ENCODE measurements at places on chromosomes 6 and 20. TPM values are rescaled to one million over a fixed set of nuclear protein-coding genes. Genes with fewer than 3 reads are reported as not detected.

DNA sequence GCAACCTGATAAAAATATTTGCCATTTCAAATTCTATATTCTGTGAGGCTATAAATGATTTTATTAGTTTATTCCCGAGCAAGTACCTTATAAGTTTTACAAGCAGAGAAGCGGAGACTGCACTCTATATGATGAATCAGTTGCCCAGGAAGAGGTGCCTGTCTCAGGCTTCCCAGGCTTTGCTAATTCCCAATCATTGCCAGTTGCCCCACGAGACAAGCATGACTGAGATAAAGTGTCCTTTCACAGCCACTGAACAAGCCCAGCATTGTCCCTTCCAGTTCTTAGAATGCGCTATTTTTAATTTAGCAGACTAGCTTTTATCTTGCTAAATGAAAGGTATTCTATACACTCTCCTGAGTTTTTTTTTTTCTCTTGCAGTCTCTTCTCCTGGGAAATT, 260.7 kb downstream of the ALDH8A1 start:
- DNase-seq: no peak

DNA sequence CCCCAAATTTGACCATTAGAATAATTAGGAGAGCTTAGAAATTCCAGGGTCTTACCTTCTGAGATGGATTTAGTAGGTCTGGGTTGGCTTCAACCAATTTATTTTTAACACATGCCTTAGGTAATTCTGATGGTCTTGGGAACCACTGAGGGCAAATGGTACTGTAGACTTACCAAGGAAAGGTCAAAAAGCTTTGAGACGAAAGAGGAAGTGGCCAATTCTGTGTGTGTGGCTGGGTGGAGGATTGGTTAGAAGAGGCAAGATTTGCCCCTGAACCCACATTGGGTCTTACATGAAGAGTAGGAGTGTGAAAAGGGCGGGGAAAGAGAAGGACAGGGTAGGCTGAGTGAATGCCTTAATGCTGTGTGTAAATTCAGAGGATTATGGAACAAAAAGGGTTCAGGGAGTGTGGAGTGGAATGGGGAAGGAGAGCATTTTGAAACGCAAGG, 2.7 kb downstream of the ITCH start:
- DNase-seq: no peak

GRCh38 chr6:137102050-137102848, 57.5 kb upstream of the IL20RA start:
- no peak for DNase-seq

DNA sequence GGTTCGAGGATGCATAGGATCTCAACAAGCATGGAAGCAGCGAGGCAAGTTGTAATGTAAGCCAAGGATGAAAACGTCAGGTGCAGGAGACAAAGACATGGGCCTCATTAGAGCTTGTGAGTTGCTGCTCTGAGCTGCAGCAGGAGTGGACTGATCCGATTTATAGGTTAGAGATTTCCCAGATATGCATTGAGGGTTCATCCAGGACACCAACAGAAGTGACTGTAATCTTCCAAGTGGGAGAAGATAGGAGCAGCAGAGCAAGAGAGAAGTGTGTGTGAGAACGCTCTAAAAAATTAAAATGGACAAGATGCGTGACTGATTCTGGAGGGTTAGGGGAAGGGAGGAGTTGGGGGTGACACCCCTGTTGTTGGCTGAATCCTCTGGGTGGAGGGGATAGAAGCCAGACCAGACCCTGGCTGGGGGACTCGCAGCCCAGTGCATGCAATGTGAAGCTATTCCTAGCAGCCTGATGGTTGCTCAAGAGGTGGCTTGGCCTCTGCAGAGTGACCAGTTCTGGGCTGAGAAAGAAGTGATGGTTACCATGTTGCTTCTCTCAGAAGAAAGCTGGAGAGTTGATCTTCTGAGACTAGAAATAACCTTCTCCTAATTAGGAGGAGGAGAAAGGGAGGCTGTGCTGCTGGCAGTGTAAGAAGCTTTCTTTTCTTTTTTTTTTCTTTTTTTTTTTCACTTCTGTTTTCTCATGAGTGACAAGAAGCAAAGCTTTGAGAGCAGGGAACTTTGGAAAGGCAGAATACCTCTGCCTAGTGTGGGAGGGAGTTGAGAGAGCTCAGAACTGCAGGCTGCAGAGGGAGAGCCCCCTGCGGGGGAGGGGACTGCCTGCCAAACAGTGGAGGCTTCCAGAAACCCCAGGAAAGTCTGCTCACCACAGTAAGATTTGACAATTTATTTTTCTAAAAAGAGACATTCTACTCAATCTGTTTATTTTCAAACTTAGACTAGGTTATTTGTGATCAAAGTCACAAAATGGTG, 116.9 kb downstream of the SLX4IP start:
- no peak for DNase-seq

Gene SLC32A1
- total RNA-seq: not detected

- no peak for DNase-seq
These were observed 220.0 kb upstream of the FOXQ1 start for GRCh38 chr6:1091900-1092299.

Gene MKKS
- 7.9 TPM for total RNA-seq

- no peak for DNase-seq
These were observed 85.4 kb upstream of the GTSF1L start for GRCh38 chr20:43812216-43812615.

- DNase-seq: no peak
These were observed 63.9 kb downstream of the MTHFD1L start for GRCh38 chr6:150929416-150929815.

- no peak for DNase-seq
These were observed 50.0 kb downstream of the LAMA4 start for GRCh38 chr6:112204350-112204706.

Gene CLDN20
- total RNA-seq: 0.30 TPM

- DNase-seq: no peak
These were observed 786.1 kb downstream of the TFAP2A start for GRCh38 chr6:9628819-9629218.

GRCh38 chr20:62721511-62722370, 13.1 kb downstream of the NTSR1 start:
- DNase-seq: no peak

Gene DLK2
- 2.7 TPM for total RNA-seq

DNA sequence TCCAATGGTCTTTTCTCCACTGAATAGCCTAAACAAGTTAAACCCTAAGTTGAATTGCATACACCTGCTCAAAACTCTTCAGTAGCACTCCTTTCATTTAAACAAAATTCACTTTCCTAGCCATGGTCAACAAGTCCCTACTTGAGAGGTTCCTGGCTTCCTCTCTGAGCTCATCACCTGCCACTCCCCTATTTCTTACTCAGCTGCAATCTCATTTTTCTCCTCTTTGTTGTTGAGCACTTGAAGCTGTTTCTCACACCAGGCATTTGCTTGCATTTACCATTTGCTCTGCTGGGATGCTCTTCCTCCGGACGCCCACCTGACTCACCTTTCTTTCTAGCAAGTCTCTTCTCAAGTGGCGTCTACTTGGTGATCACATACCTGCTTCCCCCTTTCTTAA, 38.5 kb downstream of the EDN1 start:
- DNase-seq: no peak

- DNase-seq: no peak
These were observed 42.4 kb downstream of the DHX35 start for GRCh38 chr20:39004508-39004907.

DNA sequence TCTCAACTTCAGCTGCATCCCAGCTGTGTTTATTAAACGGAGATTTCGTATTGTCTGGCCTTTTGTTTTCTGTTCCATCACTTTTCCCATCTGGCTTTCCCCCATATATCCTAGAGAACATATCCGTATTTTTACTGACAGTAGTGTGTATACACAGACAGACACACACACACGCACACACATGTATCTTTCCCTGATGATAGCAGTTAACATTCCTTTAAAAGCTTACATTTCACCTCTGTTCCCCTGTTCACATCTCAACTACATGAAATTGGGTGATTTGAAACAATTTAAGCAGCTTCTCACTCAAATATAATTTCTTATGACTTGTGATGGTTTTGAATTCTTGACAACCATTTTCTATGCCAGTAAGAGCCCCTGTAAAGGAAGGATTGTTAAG, 207.1 kb upstream of the CEP162 start:
- DNase-seq: no peak

Gene WFDC5
- 5.2 TPM for total RNA-seq

Gene HLA-C
- total RNA-seq: 25.7 TPM
